Thymus (tissue), 14 donors: ENCODE measurements at places on chromosomes 7 and 10. TPM values are rescaled to one million over a fixed set of nuclear protein-coding genes. Genes with fewer than 3 reads are reported as not detected.

DNA sequence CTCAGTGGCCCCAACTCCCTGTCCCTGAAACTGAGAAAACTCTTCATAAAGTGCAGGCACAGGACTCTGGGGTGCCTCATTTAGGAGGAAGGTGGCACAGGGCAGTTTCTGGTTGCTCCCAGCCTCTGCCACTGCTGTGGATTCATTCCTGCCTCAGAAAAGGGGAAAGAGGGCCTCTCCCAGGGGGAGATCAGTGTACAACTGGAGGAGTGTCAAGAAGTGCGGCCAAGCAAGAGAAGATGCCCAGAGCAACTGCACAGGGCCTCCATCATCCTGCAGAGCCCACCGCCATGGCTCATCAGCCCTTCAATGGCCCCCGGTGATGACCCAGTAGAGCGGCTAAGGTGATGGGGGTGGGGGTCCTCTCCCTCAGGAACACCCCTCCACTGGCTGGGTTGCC lies 150.3 kb downstream of the PLXNA4 start:
- H3K27ac ChIP-seq: no peak overlapping the region
- H3K27me3 ChIP-seq: no peaks in the 10 kb centered on the region
- peaks cover 23% of the 10 kb centered on the region for H3K4me1 ChIP-seq
- H3K36me3 ChIP-seq: no peaks in the 10 kb centered on the region

The OR2A5 gene
- total RNA-seq: not detected

GRCh38 chr7:55342216-55342871 lies 22.8 kb upstream of the LANCL2 start:
- no peak for DNase-seq
- H3K4me1 ChIP-seq: no peaks in the 10 kb centered on the region
- no peaks in the 10 kb centered on the region for H3K36me3 ChIP-seq
- H3K27ac ChIP-seq: no peak overlapping the region
- peaks cover 2% of the 10 kb centered on the region for H3K27me3 ChIP-seq

The LDB3 gene
- 0.38 TPM for total RNA-seq

DNA sequence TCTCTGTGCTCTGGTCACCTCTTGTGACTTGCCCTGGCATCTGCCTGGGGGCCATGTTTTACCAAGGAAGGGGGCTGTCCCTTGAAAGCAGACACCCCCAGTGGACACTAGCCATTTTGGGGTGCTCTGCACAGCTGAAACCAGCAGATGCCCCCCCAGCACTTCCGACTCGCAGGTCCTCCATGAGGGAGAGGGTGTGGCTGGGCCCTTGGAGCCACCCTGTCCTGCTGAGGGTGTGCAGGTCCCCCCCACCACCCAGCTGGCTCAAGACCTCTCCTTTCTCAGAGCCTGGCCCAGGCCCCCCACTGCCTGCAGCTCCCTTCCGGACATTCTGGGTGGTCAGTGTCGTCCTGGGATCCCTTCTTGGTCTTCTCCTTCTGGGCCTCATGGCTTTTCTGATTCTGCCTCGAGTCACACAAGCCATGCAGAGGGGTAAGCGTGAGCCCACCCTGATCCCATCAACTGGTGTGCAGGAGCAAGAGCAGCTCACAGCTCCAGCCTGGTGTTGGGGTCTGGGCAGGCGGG lies 12.3 kb downstream of the SCART1 start:
- no peaks in the 10 kb centered on the region for H3K36me3 ChIP-seq
- no peak overlapping the region for H3K27ac ChIP-seq
